ENCODE measurements at places on chromosomes 3 and 15.

DNA sequence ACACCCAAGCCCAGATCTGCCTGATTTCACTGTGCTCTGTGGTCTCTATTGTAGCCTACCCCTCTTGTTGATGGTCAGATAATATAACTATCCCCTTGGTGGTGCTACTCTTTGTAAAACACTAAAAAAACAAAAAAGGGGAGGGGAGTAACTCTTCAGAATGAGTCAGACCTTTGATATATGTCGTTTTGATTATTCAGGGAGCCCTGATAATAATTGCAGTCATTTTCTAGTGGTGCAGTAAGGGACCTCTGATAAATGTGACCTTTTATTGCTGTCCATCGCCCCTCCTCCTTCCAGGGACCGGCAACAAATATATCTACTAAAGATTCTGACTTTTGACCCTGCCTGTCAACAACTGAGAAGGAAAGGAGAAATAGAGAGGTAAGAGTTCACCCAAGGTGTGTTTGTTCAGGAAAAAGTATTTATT is 45.1 kb upstream of the MAGI1 start:
- DNase-seq, result no peak

- DNase-seq, result no peak
Measured at GRCh38 chr15:90060797-90061196, 41.5 kb downstream of the IDH2 start.

- DNase-seq, result no peak
Measured at GRCh38 chr15:97463696-97464095, 496.8 kb upstream of the ARRDC4 start.

DNA sequence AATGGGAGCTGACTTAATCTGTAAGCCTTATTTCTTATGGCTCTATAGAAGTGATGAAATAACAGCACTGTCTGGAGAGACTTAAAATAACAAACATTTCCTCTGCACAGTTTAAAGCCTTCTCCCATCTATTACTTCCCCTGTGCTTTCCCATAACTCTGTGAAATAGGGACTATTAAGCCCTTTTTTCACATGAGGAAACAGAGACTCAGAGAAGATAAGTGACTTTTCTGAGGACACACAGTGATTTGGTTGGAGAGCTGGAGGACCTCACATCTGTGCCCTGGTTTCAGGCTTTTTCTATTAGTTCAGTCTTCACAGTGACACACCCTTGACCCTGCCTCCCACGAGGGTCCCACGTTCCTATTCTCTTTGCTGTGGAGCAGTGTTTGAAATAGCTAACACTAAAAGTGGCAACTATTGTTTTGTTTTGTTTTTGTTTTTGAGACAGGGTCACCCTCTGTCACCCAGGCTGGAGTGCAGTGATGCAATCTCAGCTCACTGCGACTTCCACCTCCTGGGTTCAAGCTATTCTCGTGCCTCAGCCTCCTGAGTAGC is 82.9 kb downstream of the ST6GAL1 start:
- DNase-seq, result no peak

DNA sequence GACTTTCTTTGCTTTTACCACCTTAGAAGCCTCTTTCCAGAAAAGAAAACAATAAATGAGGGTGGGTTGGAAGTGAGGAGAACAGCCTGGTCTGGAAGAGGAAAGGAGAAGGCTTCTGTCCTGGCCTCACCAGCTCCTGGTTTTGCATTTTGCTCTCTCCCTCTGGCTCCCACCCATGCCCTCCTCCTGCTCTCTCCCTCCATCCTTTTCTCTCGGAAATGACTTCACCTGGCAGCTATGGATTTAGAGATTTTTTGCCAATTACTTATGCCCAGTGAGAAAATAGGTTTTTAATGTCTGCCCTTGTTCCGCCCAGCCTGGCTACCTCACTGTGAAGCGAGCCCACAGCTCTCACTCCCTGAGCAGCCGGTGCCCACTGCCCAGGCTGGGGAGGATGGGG is 77.9 kb upstream of the NTRK3 start:
- no peak for DNase-seq

GRCh38 chr3:129604767-129605166 is 1.7 kb downstream of the PLXND1 start:
- DNase-seq, result no peak

- no peak for DNase-seq
Measured at GRCh38 chr3:161149529-161149928, 44.4 kb upstream of the B3GALNT1 start.

DNA sequence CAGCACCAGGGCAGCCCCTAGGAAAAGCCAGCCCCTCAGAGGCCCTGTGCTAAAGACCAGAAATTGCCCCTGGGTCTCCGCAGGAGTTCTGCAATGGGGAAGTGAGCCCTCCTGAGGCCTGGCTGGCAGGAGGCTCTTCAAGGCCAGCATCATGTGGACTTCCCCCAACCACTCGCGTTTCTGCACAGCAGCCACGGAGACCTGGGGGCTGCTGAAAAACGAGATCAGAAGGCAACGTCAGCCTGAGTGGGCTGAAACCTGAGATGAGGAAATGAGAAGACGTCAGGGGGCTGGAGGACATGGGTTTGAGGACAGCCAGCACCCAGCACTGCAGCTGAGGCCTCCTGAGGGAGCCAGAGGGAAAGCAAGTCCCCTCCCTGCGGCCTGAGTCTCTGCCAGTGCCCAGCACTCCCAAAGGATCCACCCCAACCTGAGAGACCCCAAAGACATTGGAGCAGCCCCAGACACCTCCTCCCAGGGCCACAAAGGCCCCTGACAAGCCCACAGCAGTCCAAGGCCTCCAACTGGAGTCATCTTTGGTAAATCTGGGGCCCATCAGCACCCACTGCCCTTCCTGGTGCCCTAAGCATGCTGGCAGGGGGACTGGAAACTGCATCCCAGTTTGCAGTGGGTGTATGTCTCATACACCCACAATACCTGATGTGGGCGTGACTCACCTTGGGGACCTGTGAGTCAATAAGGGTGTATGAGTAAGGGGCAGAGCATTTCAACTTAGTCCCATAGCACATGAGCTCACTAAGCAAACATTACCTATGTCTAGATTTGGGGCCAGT is 29.2 kb upstream of the CYP11A1 start:
- peak; percentile 81 for DNase-seq

- no peak for DNase-seq
Measured at GRCh38 chr3:13563911-13564310, 15.0 kb downstream of the FBLN2 start.

DNA sequence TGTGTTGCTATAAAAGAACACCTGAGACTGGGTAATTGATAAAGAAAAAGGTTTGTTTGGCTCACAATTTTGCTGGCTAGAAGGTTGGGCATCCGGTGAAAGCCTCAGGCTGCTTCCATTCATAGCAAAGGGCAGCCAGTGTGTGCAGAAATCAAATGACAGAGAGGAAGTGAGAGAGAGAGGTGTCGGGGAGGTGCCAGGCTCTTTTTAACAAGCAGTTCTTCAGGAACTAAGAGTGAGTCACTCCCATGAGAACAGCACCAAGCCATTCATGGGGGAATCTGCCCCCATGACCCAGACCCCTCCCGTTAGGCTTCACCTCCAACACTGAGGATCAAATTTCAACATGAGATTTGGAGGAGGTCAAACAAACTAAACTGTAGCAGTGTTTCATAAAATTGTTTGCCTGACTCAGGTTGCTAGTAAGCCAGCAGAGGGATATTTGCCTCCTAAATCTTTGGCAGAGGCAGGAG is 4.5 kb upstream of the PARP15 start:
- no peak for DNase-seq

GRCh38 chr3:78908236-78908635 is 859.6 kb downstream of the ROBO1 start:
- DNase-seq, result no peak

GRCh38 chr15:68676926-68677325 is 98.1 kb downstream of the CORO2B start:
- DNase-seq, result no peak

GRCh38 chr3:197501496-197501878 is 54.3 kb downstream of the BDH1 start:
- DNase-seq, result no peak

DNA sequence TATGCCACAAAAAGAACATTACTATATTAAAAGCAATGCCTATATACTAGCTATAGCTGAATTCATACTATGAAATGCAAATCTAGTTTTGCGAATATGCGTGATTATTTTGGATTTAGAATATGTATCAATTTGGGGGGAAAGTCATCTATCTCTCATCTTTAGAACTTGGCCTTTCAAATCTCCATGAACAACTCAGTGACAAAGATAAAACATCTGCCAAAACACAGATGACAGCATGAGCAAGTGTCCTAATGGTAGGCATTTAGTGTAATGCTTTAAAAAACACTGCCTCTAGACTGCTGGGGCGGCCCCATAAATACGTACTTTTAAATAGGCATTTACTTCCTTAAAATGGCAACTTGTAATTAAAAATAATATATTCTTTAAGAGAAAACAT is 2.7 kb downstream of the CD47 start:
- no peak for DNase-seq
